Diencephalon (tissue), 1 donor: ENCODE measurements at places on chromosomes 4 and X. TPM values are rescaled to one million over a fixed set of nuclear protein-coding genes. Genes with fewer than 3 reads are reported as not detected.

The ANK2 gene
- total RNA-seq, result 684 TPM

The PNMA6F gene
- total RNA-seq, result 6.9 TPM

The NR3C2 gene
- total RNA-seq, result 9.0 TPM

The RHOH gene
- 0.46 TPM for total RNA-seq

The SOWAHB gene
- 0.92 TPM for total RNA-seq

The DCAF8L2 gene
- not detected for total RNA-seq

The TMEM31 gene
- total RNA-seq, result not detected

The DCX gene
- total RNA-seq, result 268 TPM

The IL3RA gene
- total RNA-seq, result 3.0 TPM

The ATP6AP1 gene
- total RNA-seq, result 83.0 TPM

The LUZP4 gene
- total RNA-seq, result not detected

The HSD17B10 gene
- 35.3 TPM for total RNA-seq

The ASMT gene
- total RNA-seq, result not detected

The CLOCK gene
- total RNA-seq, result 37.1 TPM

The ITM2A gene
- total RNA-seq, result 84.7 TPM

The LRP2BP gene
- total RNA-seq, result 9.0 TPM

The LONRF3 gene
- 3.7 TPM for total RNA-seq

The LGI2 gene
- total RNA-seq, result 12.5 TPM

The MSN gene
- total RNA-seq, result 41.1 TPM

The TADA2B gene
- 20.8 TPM for total RNA-seq

The ARSD gene
- total RNA-seq, result 15.5 TPM

The SSX4 gene
- total RNA-seq, result not detected

The ZNF711 gene
- 87.4 TPM for total RNA-seq

The CSAG3 gene
- total RNA-seq, result not detected

The SLIT2 gene
- total RNA-seq, result 36.7 TPM

The DDX53 gene
- not detected for total RNA-seq

The NUDT11 gene
- 71.0 TPM for total RNA-seq

The SH2D1A gene
- total RNA-seq, result not detected

The EDA gene
- 4.4 TPM for total RNA-seq

The PPAT gene
- 24.2 TPM for total RNA-seq

The CENPC gene
- 32.3 TPM for total RNA-seq

The PCDH18 gene
- total RNA-seq, result 34.4 TPM

The CXCL3 gene
- total RNA-seq, result 1.2 TPM

The DRP2 gene
- total RNA-seq, result 11.3 TPM

The CD40LG gene
- not detected for total RNA-seq

The VCX3A gene
- total RNA-seq, result not detected

The NHS gene
- total RNA-seq, result 14.8 TPM

The PDGFC gene
- total RNA-seq, result 15.0 TPM

The ARHGAP4 gene
- 11.1 TPM for total RNA-seq

The TMPRSS11B gene
- not detected for total RNA-seq

The ADH1B gene
- 0.23 TPM for total RNA-seq

The REST gene
- total RNA-seq, result 11.8 TPM

The UGT2B15 gene
- not detected for total RNA-seq

The FGFR3 gene
- 38.8 TPM for total RNA-seq

The TEX11 gene
- not detected for total RNA-seq

The CLNK gene
- total RNA-seq, result not detected

The MAGEA2 gene
- not detected for total RNA-seq
